ENCODE measurements at places on chromosomes 11 and 22.

- no peak overlapping the region for H3K27ac ChIP-seq
- H3K4me1 ChIP-seq, result peaks cover 16% of the 10 kb centered on the region
- no peaks in the 10 kb centered on the region for H3K36me3 ChIP-seq
- no peak overlapping the region for H3K4me3 ChIP-seq
- DNase-seq, result no peak
Observed at GRCh38 chr22:21047730-21048129, 2.0 kb downstream of the LRRC74B start.

DNA sequence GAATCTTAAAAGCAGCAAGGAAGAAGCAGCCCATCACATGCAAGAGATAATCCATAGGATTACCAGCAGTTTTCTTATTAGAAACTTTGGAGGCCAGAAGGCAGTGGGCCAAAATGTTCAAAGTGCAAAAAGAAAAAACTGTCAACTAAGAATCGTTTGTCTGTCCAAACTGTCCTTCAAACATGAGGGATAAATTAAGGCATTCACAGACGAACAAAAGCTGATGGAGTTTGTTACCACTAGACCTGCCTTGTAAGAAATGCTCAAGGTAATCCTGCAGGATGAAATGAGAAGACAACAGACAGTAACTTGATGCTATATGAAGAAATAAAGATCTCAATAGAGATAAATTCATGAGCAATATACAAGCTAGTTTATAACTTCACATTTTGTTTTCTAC is 150.4 kb downstream of the WNT7B start:
- no peaks in the 10 kb centered on the region for H3K36me3 ChIP-seq
- no peaks in the 10 kb centered on the region for H3K4me1 ChIP-seq
- no peak for DNase-seq
- H3K4me3 ChIP-seq, result no peak overlapping the region
- no peaks in the 10 kb centered on the region for H3K27me3 ChIP-seq

- no peak overlapping the region for H3K4me3 ChIP-seq
- peaks cover 30% of the 10 kb centered on the region for H3K36me3 ChIP-seq
- no peaks in the 10 kb centered on the region for H3K4me1 ChIP-seq
Observed at GRCh38 chr11:9787981-9788521, 124.2 kb downstream of the SWAP70 start.

DNA sequence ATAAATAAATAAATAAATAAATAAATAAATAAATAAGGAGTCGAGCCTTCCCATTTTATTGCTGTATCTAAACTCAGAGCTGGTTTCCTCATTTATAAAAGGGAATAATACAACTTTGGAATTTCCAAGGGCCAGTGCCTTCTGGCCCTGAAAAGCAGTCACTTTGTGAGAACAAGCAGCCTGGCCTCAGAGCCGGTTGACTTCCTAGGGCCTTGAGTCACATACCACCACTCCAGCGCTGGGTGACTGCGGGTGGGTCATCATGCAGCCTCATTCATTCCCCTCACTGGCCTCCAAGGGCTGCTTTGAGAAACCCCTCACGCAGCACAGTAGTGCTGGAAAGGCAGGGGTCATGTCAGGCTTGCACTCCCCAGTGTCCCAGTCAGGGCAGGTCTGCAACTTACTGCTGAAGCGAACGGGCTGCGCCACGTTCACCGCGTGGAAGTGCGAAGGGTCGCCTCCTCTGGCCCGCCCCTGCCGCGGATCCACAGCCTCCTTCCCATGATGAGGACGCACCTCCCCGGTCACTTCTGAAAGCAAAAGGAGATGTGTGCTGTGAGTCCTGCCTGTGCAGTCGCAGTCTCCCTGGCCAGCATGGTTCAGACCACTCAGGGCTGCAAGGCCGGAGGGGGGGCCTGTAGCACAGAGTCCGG is 54.4 kb downstream of the DGCR2 start:
- no peak overlapping the region for H3K4me3 ChIP-seq
- DNase-seq, result no peak
- H3K27me3 ChIP-seq, result no peaks in the 10 kb centered on the region
- H3K27ac ChIP-seq, result no peak overlapping the region
- H3K4me1 ChIP-seq, result no peaks in the 10 kb centered on the region

DNA sequence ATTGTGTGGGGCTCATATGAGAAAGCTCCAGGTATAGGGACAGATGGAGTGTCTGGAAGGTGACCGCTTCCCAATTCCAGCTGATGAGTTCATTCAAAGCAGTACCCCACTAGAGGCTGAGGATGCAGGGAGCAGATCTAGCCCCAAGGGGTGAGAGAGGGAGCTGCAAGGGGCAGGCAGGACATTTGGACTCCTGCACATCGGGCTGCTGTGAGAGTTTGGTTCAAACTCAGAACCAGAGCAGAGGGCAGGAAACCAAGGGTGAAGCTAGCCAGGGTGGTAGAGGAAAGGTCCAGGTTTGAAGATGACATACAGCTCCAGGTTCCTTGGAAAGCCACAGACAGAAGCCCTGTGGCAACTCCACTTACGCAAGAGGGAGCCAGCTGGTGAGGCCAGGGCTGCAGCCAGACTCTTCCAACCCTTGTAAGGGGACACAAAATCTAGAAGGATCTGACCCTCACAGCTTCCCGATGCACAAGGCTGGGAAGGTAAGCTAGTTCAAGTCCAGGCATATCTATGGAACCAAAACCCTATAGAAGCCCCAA is 1.9 kb downstream of the CSNK2A3 start:
- H3K27me3 ChIP-seq, result no peaks in the 10 kb centered on the region
- DNase-seq, result no peak
- H3K36me3 ChIP-seq, result no peaks in the 10 kb centered on the region
- no peak overlapping the region for H3K27ac ChIP-seq
- peaks cover 13% of the 10 kb centered on the region for H3K4me1 ChIP-seq

DNA sequence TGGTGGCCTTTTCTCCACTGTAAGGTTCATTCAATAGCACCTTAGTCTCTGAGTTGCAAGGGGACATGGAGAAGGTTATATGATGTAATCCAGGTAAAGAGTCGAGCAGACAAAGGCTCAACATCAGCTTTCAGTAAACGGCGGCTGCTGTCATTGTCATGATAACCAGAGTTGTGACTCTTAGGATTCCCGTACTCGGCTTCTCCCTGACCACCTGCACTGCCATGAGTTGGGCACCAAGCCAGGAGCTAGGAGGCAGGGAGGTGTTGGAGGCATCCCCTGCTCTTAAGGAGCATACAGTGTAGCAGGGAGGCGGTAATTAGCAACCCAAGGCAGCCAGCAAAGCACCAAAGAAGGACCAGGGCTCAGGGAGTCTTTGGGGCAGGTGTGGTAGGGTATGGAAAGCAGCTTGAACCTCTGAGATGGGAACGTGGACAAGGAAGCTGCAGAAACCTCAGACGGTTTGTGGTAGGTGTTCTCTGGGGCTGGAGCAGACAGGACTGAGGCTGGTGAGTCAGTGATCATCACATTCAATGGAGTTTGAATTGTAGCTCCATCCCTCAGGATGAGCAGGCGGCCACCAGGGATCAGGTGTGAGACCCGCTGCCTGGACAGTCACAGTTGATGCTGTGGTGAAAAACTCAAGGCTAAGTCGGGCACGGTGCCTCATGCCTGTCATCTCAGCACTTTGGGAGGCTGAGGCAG is 31.7 kb downstream of the LIF start:
- peaks cover 8% of the 10 kb centered on the region for H3K4me1 ChIP-seq
- H3K36me3 ChIP-seq, result no peaks in the 10 kb centered on the region
- no peak overlapping the region for H3K4me3 ChIP-seq

GRCh38 chr11:31509051-31509428 is 382 bp downstream of the IMMP1L start:
- H3K4me1 ChIP-seq, result no peaks in the 10 kb centered on the region
- H3K27ac ChIP-seq, result peak overlapping the region; percentile 84
- H3K27me3 ChIP-seq, result no peaks in the 10 kb centered on the region
- H3K4me3 ChIP-seq, result peak overlapping the region; percentile 73
- no peak for DNase-seq
